Stimulated activated CD8-positive, alpha-beta memory T cell treated with anti-CD3 and anti-CD28 coated beads, Interleukin-12 subunit alpha, Interleukin-12 subunit beta, amount 100 ng/mL, for 4 hours (primary cell): ENCODE measurements at places on chromosomes 1 and 21.

- DNase-seq, result no peak
Measured at GRCh38 chr1:55931081-55931940, 648.1 kb downstream of the PLPP3 start.

GRCh38 chr1:51792864-51793263 lies 85.7 kb downstream of the NRDC start:
- DNase-seq, result no peak

GRCh38 chr1:51946300-51946699 lies 44.2 kb downstream of the RAB3B start:
- no peak for DNase-seq

GRCh38 chr1:117564227-117565075 lies 41.4 kb upstream of the TENT5C start:
- DNase-seq, result no peak

DNA sequence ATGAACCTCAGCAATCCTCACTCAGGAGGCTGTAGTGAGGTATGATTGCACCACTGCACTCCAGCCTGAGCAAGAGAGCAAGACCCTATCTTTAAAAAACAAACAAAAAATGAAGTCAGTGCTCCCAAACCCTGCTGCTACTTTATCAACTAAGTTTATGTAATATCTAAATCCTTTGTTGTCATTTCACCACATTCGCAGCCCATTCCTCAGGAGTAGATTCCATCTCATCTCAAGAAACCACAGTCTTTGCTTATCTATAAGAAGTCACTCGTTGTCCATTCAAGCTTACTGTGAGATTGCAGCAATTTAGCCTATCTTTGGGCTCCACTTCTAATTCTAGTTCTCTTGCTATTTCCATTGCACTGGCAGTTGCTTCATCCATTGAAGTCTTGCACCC lies 44.3 kb upstream of the RGL1 start:
- no peak for DNase-seq

DNA sequence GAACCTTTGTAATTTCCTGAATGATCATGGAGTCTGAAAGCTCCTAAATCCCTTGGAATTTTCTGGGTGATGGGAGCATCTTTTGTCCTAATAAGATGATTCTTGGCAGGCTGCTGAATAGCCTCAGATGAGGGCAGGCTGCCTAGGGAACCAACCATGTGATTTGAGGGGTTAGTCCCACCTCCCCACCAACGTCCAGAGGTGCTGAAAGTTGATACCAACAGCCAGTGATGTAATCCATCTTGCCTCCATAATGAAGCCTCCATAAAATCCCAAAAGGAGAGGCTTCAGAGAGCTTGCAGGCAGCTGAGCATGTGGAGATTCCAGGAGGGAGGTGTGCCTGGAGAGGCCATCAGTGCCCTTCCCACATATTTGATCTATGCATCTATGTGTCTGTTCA lies 43.7 kb downstream of the GTF2B start:
- DNase-seq, result no peak

- no peak for DNase-seq
Measured at GRCh38 chr1:221074332-221074731, 195.1 kb downstream of the HLX start.
